ENCODE measurements at places on chromosomes 11 and 22. TPM values are rescaled to one million over a fixed set of nuclear protein-coding genes. Genes with fewer than 3 reads are reported as not detected.

GRCh38 chr22:36134182-36134581 lies 26.4 kb downstream of the APOL3 start:
- no peak for DNase-seq
- no peak overlapping the region for H3K27ac ChIP-seq
- H3K4me1 ChIP-seq = no peaks in the 10 kb centered on the region
- H3K36me3 ChIP-seq = no peaks in the 10 kb centered on the region

ZP1 gene
- total RNA-seq = not detected

TP53AIP1 gene
- 0.19 TPM for total RNA-seq

DNA sequence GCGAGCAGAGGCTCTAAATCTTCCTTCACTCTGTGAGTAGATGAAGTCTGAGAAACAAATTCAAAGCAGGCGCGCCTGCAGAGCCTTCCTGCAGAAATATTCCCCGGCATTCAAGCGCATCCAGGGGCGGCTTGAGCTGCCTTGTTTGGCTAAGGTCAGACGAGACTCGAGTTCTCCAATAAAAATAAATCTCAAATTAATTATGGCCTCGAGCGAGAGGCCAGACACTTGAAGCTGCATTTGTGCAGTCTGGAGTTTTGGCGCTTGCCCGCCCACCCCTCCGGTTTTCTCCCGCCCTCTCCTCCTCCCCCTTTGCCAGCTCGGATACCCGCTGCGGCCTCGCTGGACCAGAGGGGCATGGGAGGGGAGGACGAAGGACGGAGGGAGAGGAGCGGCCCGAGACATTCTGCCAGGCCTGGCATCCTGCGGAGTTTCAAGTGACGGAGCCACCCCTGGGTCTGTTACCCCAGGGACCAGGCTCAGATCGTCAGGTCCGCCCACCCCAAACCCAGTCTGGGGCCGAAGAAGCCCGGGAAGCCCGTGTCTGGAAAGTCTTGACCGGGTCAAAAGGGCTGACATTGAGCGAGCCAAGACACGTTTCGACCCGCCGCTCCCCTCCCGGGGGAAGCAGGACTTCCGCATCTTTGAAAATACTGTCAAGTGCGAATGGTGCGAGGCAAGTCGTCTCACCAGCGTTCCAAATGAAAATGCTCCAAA lies 3.8 kb upstream of the FLI1 start:
- H3K27me3 ChIP-seq = peaks cover 87% of the 10 kb centered on the region
- H3K4me1 ChIP-seq = peaks cover 7% of the 10 kb centered on the region
- no peak overlapping the region for H3K4me3 ChIP-seq
- H3K36me3 ChIP-seq = no peaks in the 10 kb centered on the region
- H3K27ac ChIP-seq = no peak overlapping the region

DNA sequence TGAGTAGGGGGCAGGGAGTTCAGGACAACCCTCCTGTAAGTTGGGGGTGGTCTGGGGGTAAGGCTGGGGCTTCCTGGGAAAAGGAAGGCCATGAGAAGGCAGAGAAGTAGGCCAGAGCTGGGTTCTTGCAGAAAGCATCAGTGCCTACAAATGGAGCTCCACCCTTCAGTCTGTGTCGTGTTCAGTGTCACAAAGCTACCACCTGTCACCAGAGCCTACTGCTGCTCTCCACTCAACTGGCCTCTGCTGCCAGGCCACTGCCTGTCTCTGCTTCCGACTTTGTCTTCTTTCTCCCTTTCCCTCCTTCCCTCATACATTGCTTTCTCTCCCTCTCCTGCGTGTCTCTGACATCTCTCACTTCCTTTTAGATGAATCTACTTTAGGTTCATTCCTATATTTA lies 3.4 kb upstream of the WBP2NL start:
- no peaks in the 10 kb centered on the region for H3K27me3 ChIP-seq
- no peak for DNase-seq
- H3K36me3 ChIP-seq = no peaks in the 10 kb centered on the region
- no peak overlapping the region for H3K27ac ChIP-seq
- H3K4me3 ChIP-seq = no peak overlapping the region
- no peaks in the 10 kb centered on the region for H3K4me1 ChIP-seq

NAALADL1 gene
- 30.8 TPM for total RNA-seq

- H3K4me1 ChIP-seq = no peaks in the 10 kb centered on the region
- no peaks in the 10 kb centered on the region for H3K36me3 ChIP-seq
- no peak overlapping the region for H3K4me3 ChIP-seq
- H3K27ac ChIP-seq = no peak overlapping the region
- peak; percentile 89 for DNase-seq
- no peaks in the 10 kb centered on the region for H3K27me3 ChIP-seq
These were observed 430.4 kb downstream of the TBC1D22A start for GRCh38 chr22:47192651-47193437.

PKNOX2 gene
- total RNA-seq = 0.52 TPM

DNA sequence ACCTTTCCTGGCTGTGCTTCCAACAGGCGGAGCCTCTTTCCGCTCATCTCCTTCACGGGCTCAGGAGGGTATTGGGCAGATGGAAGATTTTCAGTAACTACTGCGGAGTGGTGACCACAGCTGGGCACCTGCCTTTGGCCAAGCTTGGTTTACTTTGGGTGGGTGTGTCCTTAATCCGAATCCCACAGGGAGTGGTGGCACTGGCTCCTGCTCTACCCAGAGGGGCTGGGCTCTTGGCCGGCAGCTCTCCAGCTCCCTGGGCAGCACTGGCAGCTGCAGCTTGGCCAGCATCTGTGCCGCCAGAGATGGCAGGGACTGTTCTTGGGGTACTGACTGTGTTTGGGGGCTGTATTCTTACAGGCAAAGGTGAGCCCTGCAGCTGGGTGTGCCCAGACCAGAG lies 29.8 kb downstream of the BID start:
- no peak overlapping the region for H3K27ac ChIP-seq
- no peak for DNase-seq
- H3K4me3 ChIP-seq = no peak overlapping the region
- no peaks in the 10 kb centered on the region for H3K36me3 ChIP-seq
- no peaks in the 10 kb centered on the region for H3K4me1 ChIP-seq
- H3K27me3 ChIP-seq = no peaks in the 10 kb centered on the region

SCT gene
- total RNA-seq = 3.2 TPM

GRCh38 chr11:13415201-13415600 lies 47.8 kb downstream of the BTBD10 start:
- no peak for DNase-seq
- no peak overlapping the region for H3K27ac ChIP-seq

DNA sequence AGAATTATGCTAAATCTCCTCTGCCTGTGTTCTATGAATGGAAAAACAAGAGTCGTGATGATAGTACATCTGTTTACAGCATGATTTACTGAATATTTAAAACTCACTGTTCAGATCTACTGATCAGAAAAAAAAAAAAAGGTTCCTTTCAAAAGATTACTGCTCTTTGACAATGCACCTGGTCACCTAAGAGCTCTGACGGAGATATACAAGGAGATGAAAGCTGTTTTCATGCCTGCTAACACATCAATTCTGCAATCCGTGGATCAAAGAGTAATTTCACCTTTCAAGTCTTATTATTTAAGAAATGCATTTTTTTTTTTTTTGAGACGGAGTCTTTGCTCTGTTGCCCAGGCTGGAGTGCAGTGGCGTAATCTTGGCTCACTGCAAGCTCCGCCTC lies 30.7 kb downstream of the CLTCL1 start:
- H3K36me3 ChIP-seq = no peaks in the 10 kb centered on the region
- no peak overlapping the region for H3K4me3 ChIP-seq
- H3K4me1 ChIP-seq = no peaks in the 10 kb centered on the region
- no peaks in the 10 kb centered on the region for H3K27me3 ChIP-seq

DNA sequence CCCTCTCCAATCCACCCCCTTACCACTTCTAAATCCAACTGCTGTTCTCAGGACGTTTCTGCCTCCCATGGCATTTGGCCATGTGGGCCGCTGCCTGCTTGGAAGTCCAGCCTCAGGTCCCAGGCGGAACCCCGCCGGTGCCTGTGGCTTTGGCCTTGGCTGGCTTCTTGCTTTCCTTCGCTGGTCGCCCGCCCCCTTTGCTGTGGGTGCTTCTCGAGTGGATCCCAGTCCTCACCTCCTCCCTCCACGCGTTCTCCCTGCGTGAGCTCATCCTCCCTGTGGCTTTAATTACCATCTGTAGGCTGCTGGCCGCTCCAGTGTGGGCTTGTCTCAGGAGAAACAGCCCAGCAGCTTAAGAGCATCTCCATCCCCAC lies 111.7 kb downstream of the NECTIN1 start:
- no peaks in the 10 kb centered on the region for H3K36me3 ChIP-seq
- H3K4me1 ChIP-seq = no peaks in the 10 kb centered on the region
- H3K27ac ChIP-seq = no peak overlapping the region
- no peak overlapping the region for H3K4me3 ChIP-seq

EIF3D gene
- total RNA-seq = 160 TPM

RAB38 gene
- 1.6 TPM for total RNA-seq

NLRP14 gene
- total RNA-seq = 0.10 TPM

FGF3 gene
- total RNA-seq = not detected
